ENCODE measurements at places on chromosomes 6 and 20. TPM values are rescaled to one million over a fixed set of nuclear protein-coding genes. Genes with fewer than 3 reads are reported as not detected.

BANF2 gene
- total RNA-seq, result not detected

SLC25A27 gene
- total RNA-seq, result 8.1 TPM

SCAF8 gene
- total RNA-seq, result 34.3 TPM

POM121L2 gene
- not detected for total RNA-seq

- H3K27me3 ChIP-seq, result peaks cover 10% of the 10 kb centered on the region
- DNase-seq, result peak; percentile 70
- peaks cover 20% of the 10 kb centered on the region for H3K4me1 ChIP-seq
- no peak overlapping the region for H3K4me3 ChIP-seq
- H3K27ac ChIP-seq, result no peak overlapping the region
Measured at GRCh38 chr20:48620507-48621375, 207.1 kb downstream of the PREX1 start.

DNA sequence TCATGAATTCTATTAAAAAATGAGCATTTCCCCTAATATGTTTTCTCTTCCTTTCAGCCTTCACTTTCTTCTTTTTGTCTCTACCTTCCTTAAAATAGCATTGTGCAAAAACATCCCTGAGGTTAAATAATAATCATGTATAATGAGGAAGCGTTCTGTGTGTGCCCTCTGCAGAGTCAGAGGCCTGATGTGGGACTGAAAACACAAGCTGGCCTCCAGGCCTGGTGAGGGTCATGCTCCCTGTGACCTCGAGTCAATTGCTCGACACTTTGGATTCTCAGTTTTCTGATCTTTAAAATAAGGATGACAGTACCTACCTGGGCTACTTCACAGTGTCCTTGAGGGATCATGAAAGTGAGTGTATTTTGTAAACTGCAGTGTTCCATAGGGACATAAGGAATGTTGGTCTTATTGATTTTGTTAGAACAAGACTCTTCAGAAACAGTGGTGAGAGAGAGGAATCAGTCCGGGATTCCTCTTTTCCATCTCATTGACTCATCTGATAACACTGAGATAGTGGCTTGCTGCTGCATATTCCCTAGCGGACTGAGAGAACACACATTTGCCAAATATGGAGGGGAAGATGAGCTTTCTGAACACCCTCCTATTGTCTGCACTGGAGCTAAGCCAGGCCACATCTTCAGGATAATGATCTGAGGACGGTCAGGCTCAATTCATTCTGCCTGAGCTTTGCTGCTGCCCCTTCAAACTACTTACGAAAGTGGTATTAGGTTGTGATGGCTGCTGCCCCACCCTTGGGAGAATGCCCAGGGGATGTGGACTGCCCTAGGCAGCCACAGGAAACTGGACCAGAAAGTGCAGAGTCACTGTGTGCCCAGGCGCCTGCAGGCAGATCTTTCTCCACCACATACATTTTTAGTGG is 39.6 kb upstream of the PDE7B start:
- H3K4me1 ChIP-seq, result no peaks in the 10 kb centered on the region
- DNase-seq, result no peak
- H3K4me3 ChIP-seq, result no peak overlapping the region
- H3K27me3 ChIP-seq, result no peaks in the 10 kb centered on the region
- H3K36me3 ChIP-seq, result no peaks in the 10 kb centered on the region

DNA sequence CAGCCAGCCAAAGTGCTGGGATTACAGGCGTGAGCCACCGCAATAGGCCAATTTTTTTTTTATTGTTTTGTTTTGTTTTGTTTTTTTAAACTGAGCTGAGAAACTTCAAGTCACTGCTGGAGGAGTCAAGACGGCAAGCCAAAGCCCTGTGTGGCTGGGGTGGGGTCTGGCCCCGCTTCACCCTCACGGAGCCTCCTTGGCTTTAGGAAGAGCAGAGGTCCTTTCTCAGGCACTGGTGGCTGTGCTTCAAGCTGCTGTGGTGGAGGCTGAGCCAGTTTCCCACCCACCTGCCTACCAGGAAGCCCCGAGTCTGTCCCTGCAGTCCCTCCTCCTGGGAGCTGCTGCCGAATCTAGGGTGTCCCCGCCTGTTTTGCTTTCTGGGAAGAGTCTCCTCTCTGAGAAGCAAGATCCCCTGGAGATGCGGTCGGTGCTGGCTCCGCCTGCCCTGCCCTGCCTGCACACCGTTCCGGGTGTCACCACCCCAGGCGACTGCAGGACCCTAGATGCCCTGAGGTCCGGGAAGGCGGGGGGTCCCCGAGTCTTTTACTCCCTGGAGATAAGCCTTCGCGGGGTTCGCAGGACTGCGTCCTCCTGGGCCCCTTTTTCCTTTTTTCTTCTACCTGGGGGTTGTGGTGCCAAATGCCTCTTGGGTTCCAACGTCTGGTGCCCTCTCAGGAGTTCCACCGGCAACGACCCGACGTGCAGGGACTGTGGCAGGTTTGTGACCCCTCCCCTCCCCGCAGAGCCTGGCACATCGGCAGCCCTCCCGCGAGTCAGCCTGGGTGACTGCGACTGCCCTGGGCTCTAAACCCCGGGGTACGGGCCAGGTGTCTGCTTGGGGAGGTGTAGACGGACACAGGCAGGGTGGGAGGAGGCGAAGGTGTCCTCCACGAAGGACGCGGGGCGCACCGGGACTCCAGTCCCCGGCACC is 100.7 kb downstream of the TAF4 start:
- H3K4me1 ChIP-seq, result no peaks in the 10 kb centered on the region
- H3K4me3 ChIP-seq, result no peak overlapping the region
- H3K27me3 ChIP-seq, result peaks cover 14% of the 10 kb centered on the region
- H3K27ac ChIP-seq, result no peak overlapping the region
- peak; percentile 65 for DNase-seq

GRCh38 chr6:101445527-101445926 is 52.0 kb downstream of the GRIK2 start:
- no peak overlapping the region for H3K4me3 ChIP-seq
- no peaks in the 10 kb centered on the region for H3K36me3 ChIP-seq
- no peaks in the 10 kb centered on the region for H3K4me1 ChIP-seq
- H3K27ac ChIP-seq, result no peak overlapping the region

DNA sequence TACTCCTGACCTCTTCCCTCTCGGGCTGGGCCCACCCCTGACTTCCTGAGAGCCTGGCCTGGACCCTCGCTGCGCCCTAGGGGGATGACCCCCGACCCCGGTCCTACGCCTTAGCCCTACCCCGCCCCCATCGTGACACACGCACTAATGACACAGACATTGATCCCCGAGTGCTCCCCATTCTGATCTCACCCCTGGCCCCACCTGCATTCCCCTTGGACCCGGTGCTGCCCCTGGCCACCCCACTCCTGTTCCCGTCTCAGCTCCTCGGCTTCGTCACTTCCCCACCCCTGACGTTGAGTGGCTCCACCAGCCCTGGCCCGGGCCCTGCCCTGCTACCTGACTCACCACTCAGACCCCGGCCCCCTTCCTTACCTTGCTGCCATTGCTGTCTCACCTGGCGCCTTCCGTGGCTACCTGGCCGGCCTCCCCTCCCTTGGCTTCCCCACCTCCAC is 12.1 kb downstream of the RBCK1 start:
- no peaks in the 10 kb centered on the region for H3K36me3 ChIP-seq
- H3K27me3 ChIP-seq, result no peaks in the 10 kb centered on the region
- no peak overlapping the region for H3K4me3 ChIP-seq
- H3K4me1 ChIP-seq, result peaks cover 15% of the 10 kb centered on the region

GRCh38 chr20:14622796-14623195 is 285.4 kb upstream of the FLRT3 start:
- H3K27me3 ChIP-seq, result no peaks in the 10 kb centered on the region
- DNase-seq, result no peak
- H3K36me3 ChIP-seq, result no peaks in the 10 kb centered on the region
- H3K4me1 ChIP-seq, result no peaks in the 10 kb centered on the region
- no peak overlapping the region for H3K4me3 ChIP-seq

DNA sequence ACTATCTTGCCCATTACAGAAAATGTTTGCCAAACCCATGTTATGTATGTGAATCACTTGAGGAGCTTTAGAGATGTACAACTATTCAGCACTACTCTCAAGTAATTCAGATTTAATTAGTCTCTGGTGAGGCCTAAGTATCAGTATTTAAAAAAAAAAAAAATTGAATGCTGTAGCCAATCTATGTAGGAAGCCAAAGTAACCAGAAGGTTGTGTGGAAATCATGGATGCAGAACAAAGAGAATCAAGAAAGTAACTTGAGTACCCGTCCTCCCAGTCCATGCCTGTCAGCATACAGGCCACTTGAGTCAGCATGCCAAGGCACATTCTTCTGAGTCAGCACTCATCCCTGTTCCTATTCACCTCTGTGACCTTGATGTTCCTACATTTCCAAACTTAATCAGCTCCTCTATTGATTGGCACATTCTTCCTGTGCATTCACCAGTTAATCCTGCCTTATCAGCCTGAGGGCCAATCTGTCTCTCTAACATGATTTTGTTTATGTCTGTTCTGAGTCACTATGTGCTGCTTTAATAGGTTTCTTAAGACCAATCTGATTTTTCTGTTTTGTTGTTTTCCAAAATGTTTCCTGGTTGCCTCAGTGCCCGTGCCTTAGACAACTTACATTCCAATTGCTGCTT is 165.6 kb downstream of the KCNQ5 start:
- no peaks in the 10 kb centered on the region for H3K4me1 ChIP-seq
- H3K36me3 ChIP-seq, result no peaks in the 10 kb centered on the region
- DNase-seq, result peak; percentile 51

GRCh38 chr6:94389218-94389617 is 969.9 kb upstream of the EPHA7 start:
- no peaks in the 10 kb centered on the region for H3K27me3 ChIP-seq
- no peaks in the 10 kb centered on the region for H3K36me3 ChIP-seq
